ENCODE measurements at places on chromosomes 6 and 20.
A peak's percentile ranks its signal among the peaks of the same experiment; 100 is the strongest.

DNA sequence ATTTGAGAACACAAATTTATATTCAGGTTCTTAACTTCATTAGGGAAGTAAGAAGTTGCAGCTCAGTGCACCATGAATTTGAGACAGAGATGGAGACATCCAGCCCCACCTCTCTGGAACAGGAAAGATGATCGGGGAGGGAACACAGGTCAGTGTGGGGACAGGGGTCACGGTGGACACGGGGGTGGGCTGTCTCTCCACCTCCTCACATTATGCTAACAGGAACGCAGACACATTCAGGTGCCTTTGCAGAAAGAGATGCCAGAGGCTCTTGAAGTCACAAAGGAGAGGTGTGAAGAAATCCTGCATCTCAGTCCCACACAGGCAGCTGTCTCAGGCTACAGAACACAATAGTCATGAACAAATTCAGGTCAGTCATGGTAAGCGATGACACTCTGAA is 3.1 kb downstream of the HLA-C start:
- DNase-seq = no peak

DNA sequence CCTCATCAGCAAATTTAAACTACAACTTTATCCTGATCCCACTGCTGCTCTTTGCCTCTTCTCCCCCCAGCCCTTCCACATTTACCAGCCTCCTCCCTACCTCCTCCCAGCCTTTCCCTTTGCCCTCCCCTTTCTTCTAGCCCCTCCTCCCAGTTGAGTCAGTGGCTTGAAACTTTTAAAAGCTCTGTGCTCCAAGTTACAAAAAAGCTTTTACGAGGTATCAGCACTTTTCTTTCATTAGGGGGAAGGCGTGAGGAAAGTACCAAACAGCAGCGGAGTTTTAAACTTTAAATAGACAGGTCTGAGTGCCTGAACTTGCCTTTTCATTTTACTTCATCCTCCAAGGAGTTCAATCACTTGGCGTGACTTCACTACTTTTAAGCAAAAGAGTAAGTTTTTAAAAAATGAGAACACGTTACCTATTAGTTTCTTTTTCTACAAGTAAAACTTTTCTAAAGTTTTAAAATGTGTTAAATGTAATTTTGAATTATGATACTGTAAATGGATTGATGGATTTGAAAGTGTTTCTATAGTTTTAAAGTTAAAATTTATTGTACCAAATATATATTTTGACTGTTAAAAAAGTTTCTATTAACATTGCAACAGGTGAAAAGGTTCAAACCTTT is at the start of gene GJA1:
Gene GJA1 (plus strand): TSS at position 203 of the 626 bp plus-strand sequence. CDS start 11,202 bp downstream, outside the sequence.
- DNase-seq = no peak

GRCh38 chr20:43959079-43959919 is 44.6 kb downstream of the TOX2 start:
- no peak for DNase-seq

- DNase-seq = peak; percentile 70
Measured at GRCh38 chr6:138109042-138109997, 2.1 kb upstream of the PERP start.

- no peak for DNase-seq
Measured at GRCh38 chr6:158293122-158293521, 19.1 kb upstream of the TULP4 start.

DNA sequence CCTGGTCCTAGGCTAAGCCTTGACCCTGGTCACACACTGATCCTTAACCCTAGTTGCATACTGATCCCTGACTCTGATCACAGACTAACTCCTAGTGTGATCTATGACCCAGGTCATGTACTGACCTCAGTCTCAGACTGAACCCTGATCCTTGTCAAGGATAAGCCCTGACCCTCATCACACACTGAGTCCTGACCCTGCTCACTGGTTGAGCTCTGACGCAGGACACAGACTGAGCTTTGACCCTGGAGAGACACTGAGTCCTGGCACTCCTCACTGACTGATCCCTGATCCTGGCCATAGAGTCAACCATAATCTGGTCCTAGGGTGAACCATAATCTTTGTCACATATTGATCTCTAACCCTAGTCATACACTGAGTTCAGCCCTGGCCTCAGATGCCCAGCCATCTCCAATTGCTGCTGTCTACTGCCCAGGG is 37.9 kb downstream of the KCNB1 start:
- DNase-seq = no peak

- DNase-seq = no peak
Measured at GRCh38 chr20:50336661-50337060, 146.0 kb downstream of the CEBPB start.

DNA sequence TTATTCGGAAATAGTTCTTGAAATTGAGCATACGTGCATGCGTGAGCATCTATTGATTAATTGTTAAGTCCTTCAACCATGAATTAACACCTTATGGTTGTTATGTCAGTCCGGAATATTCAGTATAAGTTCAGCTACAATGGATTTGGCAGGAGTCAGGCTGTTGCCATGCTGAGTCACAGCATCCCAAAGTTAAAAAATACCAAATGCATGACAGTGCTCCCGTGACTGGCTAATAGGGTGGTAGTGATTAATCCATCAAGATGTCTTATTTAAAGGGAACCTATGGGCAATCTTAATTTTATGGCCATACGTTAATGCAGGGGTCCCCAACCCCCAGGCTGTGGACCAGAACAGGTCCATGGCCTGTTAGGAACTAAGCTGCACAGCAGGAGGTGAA is 10.5 kb downstream of the RAE1 start:
- DNase-seq = no peak

- no peak for DNase-seq
Measured at GRCh38 chr6:119325559-119326265, 23.8 kb downstream of the MAN1A1 start.

GRCh38 chr20:50292591-50293283 is 102.1 kb downstream of the CEBPB start:
- DNase-seq = peak; percentile 66

- DNase-seq = no peak
Measured at GRCh38 chr6:105151644-105152043, 28.2 kb downstream of the POPDC3 start.

DNA sequence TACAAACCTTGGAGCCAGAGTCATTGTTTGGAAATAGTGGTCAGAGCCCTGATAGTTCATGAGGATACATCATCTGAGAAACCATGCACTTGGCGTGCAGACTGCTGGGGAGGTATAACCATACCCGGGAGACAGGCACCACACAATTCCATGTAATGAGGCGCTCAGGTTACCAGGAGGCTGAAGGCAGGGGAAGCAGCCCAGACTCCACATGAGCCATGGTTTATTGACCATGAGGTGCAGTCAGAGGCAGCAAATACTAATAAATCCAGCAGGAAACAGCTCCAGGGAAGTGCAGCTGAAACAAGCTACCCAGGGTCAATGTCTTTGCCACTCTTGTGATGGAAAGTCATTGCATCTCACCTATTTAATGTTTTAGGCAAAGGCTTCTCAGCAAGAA is 156.0 kb downstream of the TBC1D7 start:
- DNase-seq = no peak

- no peak for DNase-seq
Measured at GRCh38 chr6:22765015-22765414, 195.6 kb downstream of the HDGFL1 start.

GRCh38 chr6:66568271-66568670 is 861.2 kb upstream of the EYS start:
- no peak for DNase-seq

GRCh38 chr6:144886682-144887081 is 601.5 kb downstream of the UTRN start:
- DNase-seq = no peak

GRCh38 chr6:11094411-11094851 is 797 bp downstream of the SMIM13 start:
- peak; percentile 63 for DNase-seq

DNA sequence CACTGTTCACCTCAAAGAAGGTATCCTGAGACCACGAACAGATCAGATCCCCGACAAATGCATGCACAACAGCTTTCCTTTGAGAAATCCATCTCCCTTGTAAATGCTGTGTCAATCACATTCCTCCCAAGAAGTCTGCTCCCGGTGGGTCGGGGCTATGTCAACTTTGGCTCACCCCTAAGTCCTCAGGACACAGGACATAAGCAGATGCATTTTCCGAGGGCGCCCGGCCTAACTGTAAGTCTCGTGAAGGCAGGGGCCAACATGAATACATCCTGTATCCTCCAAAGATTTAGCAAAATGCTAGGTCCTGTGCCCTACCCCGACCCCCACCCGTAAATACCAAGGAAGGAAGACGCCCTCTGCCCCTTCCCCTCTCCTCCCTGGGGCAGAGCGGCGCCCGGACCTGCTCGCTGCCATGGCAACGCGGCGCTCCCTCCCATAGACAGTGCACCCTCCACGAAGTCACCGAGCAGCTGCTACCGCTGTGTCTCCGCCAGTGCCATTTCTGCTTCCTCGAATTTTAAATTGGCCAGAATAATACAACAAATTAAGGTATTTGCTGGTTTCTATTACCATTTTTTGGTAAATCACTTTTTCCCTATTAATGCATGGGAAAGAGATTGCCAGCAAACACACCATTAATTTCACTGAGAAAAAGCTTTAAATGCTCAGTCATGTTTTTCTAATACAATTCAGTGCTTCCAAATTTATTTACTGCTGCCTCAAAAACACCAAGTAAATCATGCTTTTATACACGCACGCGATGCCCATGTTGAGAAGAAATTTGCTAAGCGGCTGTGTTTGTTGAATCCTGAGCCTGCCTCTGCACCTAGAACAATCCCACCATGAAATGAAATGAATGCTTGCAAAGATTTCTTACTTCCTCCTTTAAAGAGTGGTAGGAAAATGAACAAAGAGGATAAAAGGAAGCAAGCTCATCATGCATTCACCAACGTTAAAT is 100.6 kb downstream of the PCSK2 start:
- DNase-seq = no peak

DNA sequence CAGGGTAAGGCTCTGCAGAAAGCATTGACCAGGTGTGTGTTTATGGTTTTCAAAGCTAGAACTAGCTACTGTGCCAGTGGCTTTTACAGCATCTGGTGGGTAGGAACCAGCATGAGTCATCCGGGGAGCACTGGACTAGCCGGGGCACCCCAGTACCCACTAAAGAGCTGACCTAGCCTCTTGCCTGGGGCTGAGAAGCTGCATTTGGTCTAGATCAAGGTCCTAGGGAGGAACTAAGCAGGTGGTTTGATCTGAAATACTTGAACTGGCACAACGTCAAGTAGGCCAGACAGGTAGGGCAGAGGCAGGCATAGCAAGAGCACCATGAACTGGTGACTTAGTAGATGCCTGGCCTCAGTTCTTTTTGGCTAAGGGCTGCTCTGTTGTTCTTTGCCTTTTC is 109.8 kb upstream of the PTPRK start:
- no peak for DNase-seq

- DNase-seq = no peak
Measured at GRCh38 chr20:8213831-8214587, 81.9 kb downstream of the PLCB1 start.

GRCh38 chr6:112626468-112627082 is 279.4 kb downstream of the RFPL4B start:
- DNase-seq = no peak

DNA sequence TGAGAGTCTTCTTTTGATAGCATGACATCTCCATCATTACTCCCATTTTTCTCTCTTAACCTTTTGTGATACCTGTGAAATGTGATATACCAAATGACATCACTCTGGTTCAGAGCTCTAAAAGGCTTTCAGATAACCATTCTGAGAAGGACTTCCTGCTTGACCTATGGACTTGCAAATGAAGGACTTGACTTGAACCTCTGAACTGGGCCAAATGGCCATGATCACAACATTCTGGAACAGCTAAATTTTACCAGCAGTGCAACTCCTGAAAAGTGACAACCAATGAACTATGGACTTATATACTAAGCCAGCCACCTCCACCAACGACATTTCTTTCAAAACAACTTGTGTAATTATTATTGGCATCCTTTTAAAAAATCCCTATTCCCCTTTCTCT is 1085.8 kb upstream of the CITED2 start:
- no peak for DNase-seq

GRCh38 chr6:168865-169455 is 123.3 kb upstream of the DUSP22 start:
- DNase-seq = no peak

DNA sequence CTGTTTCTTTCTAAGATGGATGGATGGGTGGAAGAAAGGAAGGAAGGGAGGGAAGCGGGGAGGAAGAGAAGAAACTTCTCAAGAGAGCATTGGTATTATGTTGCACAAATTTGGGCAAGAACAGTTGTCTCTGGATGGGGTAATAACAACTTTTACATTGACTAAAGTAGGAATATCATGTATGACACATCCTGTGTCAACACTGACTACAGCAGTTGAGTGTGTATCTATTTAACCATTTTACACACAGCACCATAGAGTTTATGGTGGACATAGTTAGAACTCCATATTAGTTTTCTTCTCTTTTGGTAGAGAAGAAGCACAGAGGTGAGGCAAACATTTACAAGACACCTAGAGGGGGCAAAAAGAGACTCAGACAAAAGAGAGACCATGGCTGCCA is 44.2 kb upstream of the RNF146 start:
- no peak for DNase-seq

- no peak for DNase-seq
Measured at GRCh38 chr6:39945626-39946025, 11.4 kb upstream of the MOCS1 start.

DNA sequence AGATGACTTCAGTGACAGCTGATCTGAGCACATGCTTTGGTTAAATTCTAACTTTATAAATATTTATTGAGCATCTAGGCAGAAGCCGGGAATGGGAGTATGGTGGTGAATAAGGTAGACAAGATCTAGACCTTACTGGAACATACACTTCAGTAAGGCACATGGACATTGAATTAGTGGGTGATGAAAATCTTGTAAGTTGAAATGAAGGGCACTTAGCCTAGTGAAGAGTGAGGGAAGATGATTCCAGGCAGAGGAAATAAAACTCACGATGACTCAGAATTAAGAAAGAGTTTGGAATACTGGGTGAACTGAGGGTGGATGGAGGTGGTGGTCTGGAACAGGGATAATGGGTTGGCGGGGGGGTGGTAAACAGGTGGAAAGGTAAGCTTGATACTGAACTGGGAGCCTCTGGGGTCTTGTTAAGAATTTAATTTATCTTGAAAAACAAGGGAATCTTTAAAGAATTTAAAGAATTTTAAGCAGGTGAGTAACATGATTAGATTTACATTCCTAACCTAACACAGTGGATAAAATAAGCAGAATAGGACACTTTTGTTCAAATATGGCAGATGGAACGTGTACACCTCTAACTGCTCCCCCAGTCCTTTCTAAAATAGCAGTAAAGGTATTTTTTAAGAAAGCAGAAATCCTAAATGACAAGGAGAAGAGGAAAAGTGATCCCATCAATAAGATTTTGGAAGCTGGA is 75.2 kb upstream of the ARHGAP18 start:
- DNase-seq = no peak

All from bone marrow (tissue), 2 donors.